AG09309 (cell line): ENCODE measurements at places on chromosomes 7 and 10.
A peak's percentile ranks its signal among the peaks of the same experiment; 100 is the strongest.

- no peak for DNase-seq
Observed at GRCh38 chr7:7321681-7322080, 139.3 kb downstream of the C1GALT1 start.

DNA sequence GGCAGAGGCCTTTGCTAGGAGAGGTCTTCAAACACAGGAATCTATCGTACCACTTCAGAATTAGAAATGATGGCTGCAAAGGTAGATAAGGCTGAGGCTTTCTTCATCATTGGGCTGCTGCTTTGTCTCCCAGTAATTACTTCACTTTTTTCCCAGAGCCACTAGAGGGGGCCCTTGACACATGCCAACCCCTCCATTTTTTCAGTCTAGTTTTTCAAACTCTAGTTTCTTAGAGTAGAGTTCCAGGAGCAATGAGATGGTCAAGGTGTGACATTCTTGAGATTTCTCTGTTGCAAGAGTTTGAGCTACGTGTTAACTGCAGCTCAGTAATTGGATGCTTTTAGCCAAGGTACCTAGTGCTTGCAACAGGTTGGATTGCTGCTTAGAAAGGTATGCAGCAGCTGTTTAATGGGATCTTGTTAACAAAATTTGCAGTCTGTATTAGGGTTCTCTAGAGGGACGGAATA is 33.8 kb upstream of the RBM20 start:
- no peak for DNase-seq

- no peak for DNase-seq
Observed at GRCh38 chr10:91477236-91477635, 67.1 kb downstream of the HECTD2 start.

DNA sequence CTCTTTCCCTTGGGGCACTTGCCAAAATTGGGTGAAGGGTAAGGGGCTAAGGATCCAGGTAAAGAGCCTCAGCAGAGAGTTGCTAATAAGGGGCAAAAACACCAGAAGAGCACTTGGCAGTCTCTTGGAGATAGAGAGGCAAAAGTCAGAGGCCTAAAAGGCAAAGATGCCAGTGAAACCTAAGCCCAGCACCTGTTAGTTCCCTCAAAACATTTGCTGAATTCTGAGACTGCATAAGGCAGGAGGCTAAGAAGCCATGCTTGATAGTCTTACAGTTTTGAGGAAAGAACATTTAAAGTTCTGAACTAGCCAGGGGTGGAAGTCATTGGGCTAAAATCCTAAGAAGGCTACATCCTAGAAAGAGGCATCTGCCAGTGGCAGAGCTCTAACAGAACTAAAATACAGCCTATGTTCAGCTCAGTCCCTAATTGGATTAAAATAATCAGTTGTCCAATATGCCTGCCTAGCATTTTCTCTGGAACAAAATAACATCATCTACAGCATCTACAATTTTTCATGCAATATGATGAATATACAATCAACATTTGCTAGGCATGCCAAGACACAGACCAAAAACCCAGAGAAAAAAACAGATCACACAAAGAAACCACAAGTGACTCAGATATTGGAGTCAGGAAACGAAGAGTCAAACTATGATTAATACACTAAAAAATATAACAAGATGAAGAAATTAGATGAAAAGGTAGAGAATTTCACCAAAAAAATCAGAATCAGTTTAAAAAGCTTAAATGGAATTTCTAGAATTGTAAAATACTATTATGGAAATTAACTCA is 7.7 kb downstream of the HTR7 start:
- no peak for DNase-seq

GRCh38 chr10:32616438-32616837 is 170.5 kb downstream of the CCDC7 start:
- DNase-seq: no peak

- no peak for DNase-seq
Observed at GRCh38 chr7:116834815-116835504, 27.4 kb upstream of the CAPZA2 start.

GRCh38 chr7:43244784-43245183 is 132.3 kb downstream of the HECW1 start:
- no peak for DNase-seq

GRCh38 chr7:103598326-103598905 is 152.4 kb upstream of the SLC26A5 start:
- no peak for DNase-seq

GRCh38 chr10:74586088-74586585 is 240.3 kb upstream of the KAT6B start:
- DNase-seq: no peak

DNA sequence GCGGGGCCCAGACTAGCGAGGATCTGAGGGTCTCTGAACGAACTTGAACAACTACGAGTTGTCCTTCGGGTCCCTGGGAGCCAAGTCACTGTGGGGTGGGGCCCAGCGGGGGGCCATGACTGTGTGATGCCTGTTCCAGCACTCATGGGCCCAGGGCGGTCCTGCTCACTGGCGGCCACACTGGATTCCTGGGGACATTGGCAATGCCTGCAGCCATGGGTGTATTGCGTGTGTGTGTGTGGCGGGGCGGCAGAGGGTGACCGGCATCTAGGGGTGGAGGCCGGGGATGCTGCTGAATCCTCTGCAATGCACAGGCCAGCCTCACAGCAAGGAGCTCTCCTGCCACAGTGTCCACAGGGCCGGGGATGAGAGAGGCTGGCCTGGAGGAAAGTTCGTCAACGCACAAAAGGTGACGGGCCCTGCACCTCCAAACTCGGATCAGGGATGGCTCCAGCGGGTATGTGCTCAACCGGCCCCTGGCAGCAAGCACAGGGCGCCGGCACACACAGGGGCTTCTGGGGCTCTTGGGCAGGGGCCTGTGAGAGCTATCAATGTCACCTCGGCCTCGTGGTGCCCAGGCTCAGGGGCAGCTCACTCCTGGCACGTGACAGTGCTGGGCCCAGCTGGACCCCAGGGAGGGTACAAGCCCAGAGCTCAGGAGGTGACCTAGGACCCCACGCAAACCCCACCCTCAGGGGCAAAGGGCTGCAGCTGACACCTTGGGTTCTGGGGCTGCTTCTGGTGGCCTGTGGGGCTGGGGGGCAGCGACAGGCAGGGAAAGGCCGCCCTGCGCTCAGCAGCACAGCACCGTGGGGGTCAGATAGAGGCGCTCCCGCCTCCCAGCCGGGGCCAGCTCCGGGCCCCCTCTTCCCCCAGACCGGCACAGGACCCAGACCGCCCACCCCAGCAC is 27.9 kb downstream of the PAPOLB start:
- DNase-seq: no peak

GRCh38 chr7:32670110-32671025 is 175.1 kb downstream of the AVL9 start:
- DNase-seq: peak; percentile 18

- no peak for DNase-seq
Observed at GRCh38 chr10:124651402-124651891, 92.7 kb downstream of the FAM53B start.

- DNase-seq: no peak
Observed at GRCh38 chr7:21192657-21193056, 235.2 kb upstream of the SP4 start.

DNA sequence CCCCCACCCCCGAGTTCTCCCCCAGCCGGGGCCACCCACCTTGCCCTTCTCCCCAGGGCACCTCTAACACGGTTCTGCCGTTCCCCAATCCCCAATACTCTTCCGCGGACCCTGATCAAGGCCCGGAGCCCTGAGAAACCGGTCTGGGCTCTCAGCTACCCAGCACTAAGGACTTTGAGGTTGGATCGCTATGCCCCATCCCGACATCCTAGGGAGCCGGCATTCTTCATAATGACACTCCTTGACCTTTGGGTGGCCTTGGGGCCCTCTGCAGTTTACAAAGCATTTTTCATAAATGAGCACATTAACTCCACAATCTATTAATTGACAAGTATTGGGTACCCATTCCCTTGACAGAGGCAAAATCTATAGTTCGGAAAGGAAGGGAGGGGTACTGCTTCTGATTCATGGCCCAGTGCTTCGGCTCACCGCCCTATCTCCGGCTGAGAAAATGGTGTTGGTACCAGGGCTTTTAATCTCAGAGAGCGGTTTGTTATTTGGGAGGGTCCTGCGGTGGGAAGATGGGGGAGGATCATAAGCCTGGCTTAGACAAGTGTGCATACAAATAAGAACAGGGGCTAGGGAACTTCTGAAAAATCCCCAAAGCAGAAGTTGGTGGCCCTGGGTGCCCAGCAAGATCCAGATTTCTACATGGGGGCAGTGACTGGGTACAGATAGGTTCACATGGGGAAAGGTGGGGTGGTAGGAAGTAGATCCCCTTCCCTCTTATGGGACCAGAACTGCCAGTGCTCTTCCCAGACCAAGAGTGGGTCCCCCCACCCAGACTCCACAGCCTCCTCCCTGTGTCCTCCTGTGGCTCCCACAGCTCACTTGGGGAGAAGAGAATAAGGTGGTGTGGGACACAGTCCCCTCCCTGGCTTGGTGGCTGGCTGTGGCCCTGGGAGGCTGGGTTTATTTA is 3.2 kb downstream of the IMPDH1 start:
- no peak for DNase-seq

- DNase-seq: no peak
Observed at GRCh38 chr7:91137788-91138368, 126.4 kb upstream of the FZD1 start.
